ENCODE measurements at places on chromosomes 11 and 22.

DNA sequence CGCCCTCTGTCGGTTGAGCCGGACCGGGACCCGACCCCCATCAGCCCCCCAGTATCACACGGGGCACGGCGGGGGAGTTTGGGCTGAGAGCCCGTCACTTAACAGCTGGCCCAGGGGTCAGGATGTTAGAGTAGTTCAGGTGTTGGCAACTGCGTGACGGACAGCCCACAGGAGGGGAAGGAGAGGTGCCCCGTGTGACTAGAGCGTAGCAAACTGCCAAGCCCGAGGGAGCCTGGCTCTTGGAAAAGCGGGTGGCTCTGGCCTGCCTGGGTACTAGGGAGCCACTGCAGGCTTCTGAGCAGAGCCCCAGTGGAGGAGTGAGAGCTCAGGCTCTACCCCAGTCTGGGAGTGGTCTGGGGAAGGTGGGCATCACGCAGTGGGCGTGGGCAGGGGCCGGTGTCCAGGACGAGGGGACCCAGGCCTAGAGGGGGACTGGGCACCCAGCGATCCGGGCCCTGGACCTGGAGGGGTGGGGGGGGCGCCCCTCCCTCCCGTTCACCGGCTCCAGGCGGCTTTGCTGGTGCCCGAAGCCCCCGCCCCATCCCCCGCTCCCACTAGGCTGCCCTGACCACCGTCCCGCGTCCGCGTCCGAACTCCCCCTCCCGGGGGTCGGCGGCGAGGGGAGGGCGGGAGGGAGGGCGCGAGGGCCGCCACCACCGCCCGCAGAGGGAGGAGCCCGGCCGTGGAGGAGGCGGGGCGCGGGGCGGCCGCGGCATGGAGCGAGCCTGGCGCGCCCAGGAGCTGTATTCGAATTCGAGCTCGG, 24.4 kb downstream of the SHANK3 start:
- no peak for DNase-seq

GRCh38 chr11:68677432-68677831, 6.9 kb upstream of the GAL start:
- no peak for DNase-seq

DNA sequence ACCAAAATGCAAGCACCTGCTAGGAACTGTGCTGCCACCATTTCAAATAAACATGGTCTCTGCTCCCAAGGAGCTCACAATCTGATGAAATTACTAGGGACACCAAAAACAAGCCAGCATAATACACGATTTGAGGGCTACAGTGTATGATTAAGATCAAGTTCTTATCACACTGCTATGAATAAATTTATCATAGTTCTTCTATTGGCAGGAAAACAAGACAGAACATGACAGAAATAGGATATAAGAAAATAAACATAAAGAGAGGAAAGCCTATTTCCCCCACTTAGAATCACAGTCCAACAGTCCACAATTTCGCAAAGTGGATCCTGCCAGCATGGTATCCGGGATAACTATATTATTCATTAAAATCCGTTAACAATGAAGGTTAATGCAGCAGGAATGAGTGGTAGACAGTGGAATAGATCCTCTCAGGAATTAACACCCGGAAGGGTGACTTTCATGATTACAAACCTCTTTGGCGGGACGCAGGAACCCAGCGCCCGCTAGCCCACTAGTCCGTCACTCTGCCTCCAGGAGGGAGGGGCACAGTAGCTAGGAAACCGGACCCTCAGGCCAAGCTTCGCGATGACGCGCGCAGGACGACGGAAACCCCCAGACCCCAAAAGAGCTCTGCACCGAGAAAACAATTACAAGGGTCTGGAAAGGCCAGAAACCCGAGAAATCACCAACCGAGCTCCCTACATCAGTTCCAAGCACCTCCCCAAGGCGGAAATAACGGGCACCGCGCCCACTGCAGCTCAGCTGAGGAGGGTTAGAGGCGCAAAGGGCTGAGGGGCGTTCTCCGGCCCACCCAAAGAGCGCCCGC, 607 bp downstream of the CCDC82 start:
- no peak for DNase-seq

GRCh38 chr11:39385911-39386310, 2073.5 kb downstream of the LRRC4C start:
- no peak for DNase-seq

- no peak for DNase-seq
These were observed 1164.1 kb upstream of the CNTN5 start for GRCh38 chr11:97856666-97857065.

DNA sequence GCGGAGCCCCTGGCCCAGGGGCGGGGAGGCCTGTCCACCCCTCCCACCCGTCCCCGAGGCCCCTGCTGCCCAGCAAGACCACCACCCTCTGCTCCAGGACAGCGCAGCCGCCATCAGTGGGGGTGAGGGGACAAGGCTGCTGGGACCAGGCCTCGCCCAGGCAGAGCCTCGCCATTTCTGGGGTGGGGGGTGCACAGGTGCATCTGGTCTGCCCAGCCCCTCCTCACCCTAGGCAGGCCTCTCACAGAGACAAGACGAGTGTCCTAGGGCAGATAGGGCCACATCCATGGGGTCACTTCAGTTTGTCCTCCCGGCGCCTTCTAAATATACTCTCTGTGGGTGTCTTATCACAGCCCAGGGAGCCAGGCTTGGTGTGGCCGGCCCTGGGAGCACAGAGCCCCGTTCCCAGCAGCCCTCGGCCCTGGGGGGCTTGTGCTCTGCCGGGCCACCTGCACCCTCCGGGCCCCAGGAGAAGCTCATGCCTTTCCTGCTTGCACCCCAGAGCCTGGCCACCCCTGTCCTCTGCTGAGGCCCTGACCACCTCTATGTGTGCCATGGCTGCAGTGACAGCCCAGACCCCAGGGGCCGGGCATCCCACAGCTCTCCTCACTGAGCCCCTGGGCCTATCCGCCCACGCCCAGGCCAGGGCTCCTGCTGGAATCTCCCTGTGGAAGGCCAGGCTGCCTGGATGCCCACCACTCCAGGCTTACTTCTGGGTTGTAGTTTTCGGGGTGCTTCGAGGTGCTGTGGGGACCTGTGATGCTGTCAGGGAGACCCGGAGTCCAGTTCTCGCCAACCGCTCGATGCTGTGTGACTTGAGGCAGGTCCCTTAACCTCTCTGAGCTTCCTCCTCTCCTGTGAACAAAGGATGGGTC, 70.8 kb downstream of the KCNQ1 start:
- DNase-seq: no peak

GRCh38 chr11:44372989-44373388, 63.0 kb upstream of the ALX4 start:
- no peak for DNase-seq

DNA sequence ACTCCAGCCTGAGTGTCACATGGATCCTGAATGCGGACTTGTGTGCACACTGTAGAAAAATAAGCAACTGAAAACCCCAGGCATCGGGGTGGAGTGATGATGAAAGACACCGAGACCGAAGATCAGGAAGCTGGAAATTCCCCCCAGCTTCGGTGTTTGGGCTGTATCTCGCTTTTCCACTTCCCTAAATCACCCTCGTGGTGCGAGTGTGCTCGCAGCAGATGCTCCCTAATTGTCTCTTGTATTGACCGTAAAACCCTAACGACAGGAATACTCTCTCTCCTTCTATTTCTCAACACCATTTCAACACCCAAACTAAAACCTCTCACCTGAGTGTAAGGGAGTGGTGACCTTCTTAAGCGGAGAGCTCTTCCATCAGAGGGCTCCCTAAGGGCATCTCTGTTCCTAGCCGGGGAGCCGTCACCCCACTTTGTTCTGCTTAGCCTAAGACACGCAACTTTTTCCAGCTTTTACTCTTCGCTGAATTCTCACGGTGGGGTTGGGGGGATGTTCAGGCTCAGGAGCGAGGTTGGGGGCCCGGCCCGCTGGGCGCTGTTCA, 635 bp upstream of the GRK3 start:
- DNase-seq: no peak

All from CD4-positive, alpha-beta memory T cell (primary cell).